Stimulated activated CD4-positive, alpha-beta T cell treated with anti-CD3 and anti-CD28 coated beads, TNF-alpha, amount 100 ng/mL, for 1 hour (primary cell): ENCODE measurements at places on chromosomes 6 and 20.

- no peak for DNase-seq
Observed at GRCh38 chr20:59165396-59165795, 1.8 kb downstream of the ZNF831 start.

DNA sequence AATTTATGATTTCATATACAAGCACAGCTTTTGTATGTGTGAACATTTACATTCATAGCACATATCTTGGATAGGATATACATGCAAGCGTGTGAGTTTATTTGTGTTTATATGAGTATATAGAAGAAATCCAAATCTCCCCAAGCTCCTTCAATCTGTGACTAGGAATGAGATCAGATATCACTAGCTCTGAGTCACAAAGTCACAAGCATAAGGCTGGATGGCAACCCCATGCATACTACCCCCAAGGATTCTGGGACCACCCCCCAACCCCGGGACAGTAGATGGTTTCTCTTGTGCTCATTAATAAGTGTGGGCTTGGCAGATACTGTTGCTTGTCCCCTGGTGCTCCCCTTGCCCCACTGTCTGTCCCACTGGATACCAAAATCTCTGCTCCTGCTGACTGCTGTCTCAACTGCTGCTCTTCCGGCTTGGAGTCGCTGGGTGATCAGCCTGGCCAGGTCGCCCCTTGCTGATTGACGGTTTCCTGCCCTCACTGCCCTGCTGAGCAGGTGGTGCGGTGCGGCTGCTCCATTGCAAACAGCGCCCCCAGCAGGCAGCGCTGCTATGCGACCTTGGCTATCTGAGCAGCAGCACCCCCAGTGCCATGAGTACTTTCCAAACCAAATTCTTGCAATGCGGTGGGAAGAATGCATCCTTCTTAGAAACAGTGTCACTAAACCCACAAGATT, 279.4 kb downstream of the CD83 start:
- no peak for DNase-seq

GRCh38 chr6:24353861-24354260, 4.0 kb downstream of the DCDC2 start:
- no peak for DNase-seq

DNA sequence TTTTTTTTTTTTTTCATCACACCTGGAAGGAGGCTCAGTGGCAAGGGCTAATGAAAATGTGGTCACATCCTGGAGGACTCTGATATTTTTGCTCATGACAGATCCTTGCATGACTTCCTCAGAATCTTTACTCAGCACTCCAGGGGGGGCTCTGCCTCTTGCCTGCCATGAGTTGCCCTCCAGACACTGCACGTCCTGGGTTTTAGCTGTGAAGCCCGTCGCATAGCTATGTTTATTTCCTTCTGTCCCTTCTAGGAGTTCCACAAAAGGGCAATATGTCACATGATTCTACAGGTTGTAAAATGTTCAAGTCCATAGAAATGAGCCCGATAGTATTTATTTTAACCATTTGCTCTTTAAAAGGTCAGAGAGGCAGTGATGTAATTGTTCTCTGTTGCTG, 18.2 kb downstream of the MAS1 start:
- DNase-seq = no peak

- no peak for DNase-seq
Observed at GRCh38 chr6:168920289-168920688, 333.4 kb downstream of the THBS2 start.

DNA sequence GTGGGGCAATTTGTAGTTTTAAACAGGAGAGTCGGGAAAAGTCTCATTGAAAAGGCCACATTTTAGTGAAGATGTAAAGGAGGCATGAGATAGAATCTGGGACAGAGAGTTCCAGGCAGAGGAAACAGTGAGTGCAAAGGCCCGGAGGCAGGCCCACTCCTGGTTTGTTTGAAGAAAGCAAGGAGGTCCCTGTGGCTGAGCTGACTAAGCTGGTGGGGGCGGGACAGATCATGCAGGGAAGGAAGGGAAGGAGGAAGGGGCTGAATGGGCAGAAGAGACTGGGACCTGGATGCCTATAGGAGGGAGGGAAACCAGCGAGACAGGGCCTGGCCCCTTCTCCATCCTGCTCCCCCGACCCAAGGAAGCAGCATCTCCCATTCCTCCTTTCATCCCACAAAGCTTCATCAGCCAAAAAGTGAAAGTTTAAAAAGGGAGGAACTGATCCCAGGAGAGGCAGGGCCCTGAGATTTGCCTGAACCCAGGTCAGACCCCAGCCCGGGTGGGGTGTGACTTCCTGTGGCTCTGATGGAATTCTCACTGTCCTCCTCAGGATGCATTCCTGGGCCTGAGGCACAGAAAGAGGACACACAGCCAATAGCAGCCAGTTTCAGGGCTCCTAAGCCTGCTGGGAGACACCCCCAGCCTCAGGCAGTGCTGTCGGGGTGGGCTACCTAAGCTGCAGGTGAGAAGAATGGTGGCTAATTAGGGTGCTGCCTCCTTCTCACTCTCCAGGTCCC, 54.2 kb upstream of the SIRPA start:
- DNase-seq = no peak

DNA sequence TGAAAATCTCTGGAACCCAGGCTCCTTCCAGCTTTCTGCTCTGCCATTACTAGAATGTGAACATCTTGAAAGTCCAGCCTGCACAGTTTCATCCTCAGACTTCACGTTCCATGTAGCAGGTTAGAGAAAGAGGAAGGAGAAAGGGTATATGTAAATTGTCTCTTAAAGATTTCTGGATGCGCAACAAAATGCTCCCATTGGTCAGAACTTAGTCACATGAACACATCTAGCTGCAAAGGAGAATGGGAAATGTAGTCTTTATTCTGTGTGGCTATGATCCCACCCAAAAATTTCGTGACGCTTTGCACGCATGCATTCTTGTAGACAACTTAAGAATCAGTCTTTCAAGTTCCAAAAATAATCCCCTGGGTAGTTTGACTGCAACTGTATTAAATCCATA, 46.4 kb upstream of the CHD6 start:
- DNase-seq = no peak

- no peak for DNase-seq
Observed at GRCh38 chr6:106053484-106054205, 32.5 kb upstream of the PRDM1 start.

DNA sequence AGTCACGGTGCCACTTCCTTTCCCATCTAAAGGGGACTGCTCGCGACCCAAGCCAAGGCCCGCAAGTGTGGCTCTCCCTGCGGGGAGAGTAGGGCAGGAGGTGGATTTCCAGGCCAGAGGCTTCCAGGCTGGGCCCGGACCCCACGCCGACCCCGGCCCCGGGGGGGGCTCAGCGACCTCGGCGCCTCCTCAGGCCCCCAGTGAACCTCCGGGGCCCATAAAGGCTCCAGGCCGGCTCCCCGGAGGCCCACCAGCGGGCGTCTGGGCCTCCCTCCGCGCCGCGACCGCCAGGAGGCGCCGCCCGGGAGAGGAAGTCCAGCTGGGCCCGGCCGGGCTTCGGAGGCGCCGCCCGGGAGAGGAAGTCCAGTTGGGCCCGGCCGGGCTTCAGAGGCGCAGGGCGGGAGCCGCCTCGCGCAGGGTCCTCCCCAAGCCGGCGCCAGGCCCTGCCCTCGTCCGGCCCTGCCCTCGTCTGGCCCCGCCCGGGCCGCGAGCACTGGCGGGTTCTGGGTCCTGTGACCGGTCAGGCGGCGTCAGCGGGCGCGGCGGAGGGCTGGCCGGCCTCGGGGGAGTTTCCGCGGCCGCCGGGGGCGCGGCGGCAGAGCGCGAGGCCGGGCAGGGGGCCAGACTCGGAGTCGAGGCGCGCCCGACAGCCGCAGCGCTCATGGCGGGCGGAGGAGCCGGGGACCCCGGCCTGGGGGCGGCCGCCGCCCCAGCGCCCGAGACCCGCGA, at the start of gene RAB32:
RAB32 (plus strand) TSS at position 623 of the 729 bp plus-strand sequence; CDS start at position 662, 39 bp downstream.
- DNase-seq = no peak

DNA sequence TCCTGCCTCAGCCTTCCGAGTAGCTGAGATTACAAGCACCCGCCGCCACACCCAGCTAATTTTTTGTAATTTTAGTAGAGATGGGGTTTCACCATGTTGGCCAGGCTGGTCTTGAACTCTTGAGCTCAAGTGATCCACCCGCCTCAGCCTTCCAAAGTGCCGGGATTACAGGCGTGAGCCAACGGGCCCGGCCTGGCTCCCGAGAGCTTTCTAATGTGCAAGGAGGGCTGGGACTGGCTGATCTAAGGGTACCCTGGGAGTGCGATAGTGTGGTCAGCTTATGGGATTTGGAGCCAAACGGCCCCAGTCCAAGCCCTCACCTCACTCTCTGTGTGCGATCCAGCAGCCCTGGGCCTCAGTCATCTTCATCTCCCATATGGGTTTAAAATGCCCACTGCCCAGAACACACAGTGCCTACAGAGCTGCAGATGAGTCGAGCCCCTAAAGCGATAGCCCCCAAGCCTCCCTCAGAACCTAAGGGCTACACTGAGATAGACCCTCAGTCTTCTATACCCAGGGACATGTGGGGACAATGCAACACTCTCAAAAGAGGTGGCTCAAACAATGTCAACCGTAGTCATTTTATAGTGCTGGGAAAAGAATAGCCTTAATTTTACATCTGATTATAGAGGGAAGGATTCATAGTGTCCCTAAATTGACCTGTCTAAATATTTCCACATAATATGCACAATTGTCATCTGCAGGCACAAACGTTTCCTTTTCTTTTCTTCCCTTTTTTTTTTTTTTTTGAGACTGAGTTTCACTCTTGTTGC, 50.1 kb downstream of the SSR1 start:
- no peak for DNase-seq

GRCh38 chr20:42267793-42268384, 649.7 kb upstream of the CHD6 start:
- DNase-seq = no peak

DNA sequence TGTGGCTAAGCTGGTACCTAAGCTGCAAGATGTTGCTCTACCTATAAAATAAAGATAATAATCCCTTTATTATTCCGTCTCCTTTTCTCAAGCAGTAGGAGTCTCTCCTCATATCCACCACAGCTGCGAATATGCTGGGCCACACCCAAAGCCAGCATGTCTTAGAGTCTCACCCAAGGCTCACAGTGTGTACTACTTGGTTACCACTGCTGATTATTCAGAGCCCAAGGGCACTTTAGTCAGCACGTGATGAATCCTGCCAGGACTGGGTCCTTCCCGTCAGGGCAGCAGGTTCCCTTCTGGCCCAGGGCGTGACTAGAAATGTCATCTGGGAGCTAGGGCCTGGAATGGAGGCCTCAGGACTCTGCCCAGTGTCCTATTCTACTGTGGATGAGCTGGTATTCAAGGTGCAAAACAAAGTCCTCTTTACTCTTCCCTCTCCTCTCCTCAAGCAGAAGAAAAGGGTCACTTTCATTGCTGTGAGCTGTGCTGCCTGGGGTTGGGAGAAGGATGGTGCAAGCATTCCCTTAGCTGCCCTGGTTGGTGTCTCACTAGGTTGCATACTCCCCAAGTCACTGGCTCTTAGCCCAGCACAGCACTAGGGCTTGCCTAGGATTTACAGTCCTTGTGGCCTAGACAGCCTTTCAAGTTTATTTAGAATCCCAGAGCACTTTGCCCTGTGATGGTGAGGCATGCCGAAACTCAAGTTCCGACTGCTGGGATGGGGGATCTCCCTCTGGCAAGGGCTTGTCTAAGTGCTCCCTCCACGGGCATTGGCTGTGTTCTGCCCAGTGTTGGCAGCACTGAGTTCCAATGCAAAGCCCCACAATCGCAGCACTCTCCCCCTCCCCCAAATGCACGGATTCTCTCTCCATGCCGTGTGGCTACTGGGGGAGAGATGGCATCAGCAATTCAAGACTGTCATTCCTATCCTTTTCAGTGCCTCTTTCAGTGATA, 320.2 kb downstream of the BTBD9 start:
- no peak for DNase-seq

DNA sequence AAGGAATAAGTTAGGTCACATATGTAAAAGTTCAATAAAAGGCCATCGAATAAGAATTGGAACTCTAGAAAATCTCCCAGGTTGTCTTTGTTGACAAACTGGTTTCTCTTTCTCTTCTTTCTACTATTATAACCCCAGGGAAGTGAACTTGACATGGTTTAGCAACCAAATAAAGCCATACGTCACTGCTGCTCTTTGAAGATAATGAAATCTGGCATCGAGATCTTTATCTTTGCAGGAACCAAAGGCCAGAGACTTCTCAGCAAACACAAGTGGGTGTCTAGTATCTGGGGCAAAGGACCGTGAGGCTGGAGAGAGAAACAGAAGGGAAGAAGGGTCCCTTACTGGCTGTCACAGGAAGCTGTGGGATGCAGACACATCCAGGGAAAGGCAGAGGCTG, 286.7 kb upstream of the CDYL start:
- DNase-seq = no peak

DNA sequence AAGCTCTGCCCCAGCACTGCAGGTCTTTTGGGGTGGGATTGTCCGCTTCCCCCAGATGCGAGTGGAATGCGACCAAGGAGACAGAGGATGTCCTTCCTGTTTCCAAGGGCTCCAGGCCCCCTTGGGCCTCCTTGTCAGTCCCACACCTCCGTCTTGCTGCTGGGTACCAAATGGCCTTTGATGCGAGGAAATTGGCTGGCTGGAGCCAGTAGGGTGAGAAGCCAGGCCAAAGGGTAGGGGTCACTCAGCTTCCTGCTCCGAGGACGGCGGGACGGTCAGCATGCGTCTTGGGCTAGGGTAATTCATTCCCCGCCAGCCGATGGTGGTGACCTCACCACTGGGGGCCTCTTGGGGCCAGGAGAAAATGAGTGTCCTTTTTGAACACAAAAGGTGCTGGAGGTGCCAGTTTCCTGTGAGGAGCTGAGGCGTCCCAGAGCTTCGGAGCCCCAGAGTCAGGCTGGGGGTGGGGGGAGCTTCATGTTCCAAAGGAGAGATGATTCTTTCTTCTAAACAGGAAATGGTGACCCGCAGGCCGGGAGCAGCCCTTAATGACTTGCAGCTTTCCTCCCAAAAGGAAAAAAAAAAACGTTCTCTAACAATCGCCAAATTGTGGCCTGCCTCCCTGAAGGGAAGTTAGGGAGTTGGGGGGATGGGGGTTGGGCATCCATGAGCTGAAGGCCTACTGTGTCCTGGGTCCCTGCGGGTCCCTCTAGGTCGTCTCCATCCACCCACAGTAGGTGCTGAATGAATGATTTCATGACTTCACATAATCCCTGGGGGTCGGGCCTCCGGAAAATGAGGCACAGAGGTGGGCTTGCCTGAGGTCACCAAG, 6.7 kb downstream of the SNAI1 start:
- no peak for DNase-seq

DNA sequence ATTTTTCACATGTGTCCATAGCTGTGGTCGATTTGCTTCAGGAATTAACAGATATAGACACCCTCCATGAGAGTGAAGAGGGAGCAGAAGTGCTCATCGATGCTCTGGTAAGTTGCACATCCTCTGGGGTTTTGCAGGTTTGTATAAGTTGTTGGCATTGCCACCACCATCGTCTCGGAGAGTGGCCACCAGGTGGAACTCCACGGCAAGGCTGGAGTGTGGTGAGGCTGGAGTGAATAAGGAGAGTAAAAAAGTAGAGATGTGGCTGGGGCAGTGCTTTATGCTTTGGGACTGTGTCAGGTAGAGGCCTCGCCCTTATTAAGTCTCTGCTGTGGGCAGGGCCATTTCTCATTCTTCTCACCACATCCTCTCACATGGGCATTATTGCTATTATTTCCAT, 63.7 kb downstream of the CTNNBL1 start:
- no peak for DNase-seq
